ENCODE measurements at places on chromosomes 13 and 19.

DNA sequence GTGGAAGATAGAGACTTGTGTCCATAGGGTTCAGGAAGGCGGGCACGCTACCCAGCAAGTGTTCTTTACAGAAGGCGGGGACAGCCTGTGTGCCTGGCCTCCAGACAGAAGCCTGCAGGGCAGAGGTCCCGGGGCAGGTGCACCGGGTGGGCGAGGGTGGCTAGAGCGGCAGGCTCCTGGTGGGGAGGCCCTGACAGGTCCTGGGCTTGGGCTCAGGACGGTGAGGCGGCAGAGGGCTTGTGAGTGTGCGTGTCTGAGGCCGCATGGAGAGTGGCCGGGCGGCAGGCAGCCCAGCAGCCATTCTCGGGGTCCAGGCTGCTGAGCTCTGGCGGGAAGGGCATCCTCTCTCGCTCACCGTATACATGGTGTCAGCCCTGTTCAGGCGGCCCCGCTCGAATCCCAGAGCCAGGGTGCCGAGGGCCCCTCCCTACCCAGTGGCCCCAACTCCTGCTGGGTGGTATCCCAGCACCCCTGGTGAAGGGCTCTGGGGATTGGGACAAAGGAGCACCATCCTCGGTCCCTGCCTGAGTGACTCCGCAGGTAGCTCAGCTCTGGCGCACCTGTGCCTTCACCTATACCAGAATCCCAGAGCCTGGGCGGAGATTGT, 3.0 kb upstream of the AMH start:
- DNase-seq, result no peak

- DNase-seq, result no peak
Measured at GRCh38 chr13:53126841-53127245, 98.2 kb downstream of the OLFM4 start.

- DNase-seq, result no peak
Measured at GRCh38 chr19:53600217-53600616, 31.6 kb upstream of the DPRX start.

GRCh38 chr19:14440049-14440448, 6.9 kb downstream of the PKN1 start:
- no peak for DNase-seq

- DNase-seq, result no peak
Measured at GRCh38 chr19:15441317-15441716, 8.4 kb downstream of the WIZ start.

GRCh38 chr13:50122455-50122854, 107.2 kb downstream of the KCNRG start:
- DNase-seq, result no peak

GRCh38 chr13:33206945-33207614, 78.5 kb downstream of the STARD13 start:
- DNase-seq, result no peak

Data from cortex of kidney (tissue), 1 donor.